ENCODE measurements at places on chromosomes 2 and 18.

DNA sequence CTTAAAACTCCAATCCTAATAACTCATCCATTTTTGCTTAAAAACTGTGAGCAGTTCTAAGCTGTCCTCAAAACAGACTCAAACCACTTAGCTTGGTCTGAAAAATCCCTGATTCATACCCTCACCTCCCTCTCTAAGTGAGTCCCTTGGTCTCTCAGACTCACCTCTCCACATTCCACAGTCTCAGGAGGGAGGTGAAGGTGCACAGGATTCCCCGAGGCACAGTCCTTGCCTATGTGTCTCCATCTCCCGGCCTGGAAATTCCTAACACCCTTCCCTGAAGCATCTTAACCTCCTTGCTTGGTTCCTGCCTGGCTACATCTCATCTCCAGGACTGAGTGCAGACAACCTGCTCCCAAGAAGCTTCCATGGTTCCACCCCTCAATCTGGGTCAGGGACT is 45.0 kb downstream of the CYRIA start:
- no peak for DNase-seq

DNA sequence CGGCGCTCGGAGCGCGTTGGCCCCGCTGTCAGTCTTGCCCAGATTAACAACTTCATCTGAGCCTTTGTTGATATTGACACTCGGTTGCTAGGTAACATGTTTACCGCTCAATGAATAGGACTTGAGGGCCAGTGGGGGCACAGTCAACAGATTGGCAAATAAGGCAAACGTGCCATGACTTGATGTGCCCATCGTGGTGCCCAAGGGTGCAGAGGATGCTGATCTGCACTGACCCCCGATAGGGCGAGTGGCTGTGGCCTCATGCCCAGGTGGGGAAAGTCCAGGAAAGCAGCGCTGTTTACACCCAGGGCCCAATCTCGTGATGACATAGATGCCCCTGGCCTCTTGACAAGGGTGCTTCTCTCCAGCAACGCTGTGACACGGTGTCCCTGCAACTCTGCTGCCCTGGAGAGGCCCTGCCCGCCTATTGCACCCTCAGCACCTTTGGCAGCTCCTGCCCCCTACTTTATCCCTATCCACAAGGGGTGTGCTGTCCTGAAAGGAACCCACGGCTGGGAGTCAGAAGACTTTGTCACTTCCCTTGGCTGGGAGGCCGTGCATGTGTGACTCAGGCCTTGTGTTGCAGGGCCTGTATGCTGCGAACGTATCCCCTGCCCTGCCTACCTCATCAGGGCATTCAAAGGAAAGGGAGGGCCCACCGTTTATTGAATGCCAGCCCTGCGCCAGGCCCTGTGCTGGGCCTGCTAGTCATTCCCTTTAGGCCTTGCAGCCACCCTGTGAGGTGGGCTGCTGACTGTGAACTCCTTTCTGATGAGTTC is 158.0 kb downstream of the INHBB start:
- DNase-seq, result no peak

- no peak for DNase-seq
Measured at GRCh38 chr2:236177967-236178889, 10.0 kb upstream of the GBX2 start.

- DNase-seq, result no peak
Measured at GRCh38 chr2:221606424-221606823, 34.3 kb upstream of the EPHA4 start.

GRCh38 chr2:29892585-29893259 is 28.7 kb downstream of the ALK start:
- no peak for DNase-seq

DNA sequence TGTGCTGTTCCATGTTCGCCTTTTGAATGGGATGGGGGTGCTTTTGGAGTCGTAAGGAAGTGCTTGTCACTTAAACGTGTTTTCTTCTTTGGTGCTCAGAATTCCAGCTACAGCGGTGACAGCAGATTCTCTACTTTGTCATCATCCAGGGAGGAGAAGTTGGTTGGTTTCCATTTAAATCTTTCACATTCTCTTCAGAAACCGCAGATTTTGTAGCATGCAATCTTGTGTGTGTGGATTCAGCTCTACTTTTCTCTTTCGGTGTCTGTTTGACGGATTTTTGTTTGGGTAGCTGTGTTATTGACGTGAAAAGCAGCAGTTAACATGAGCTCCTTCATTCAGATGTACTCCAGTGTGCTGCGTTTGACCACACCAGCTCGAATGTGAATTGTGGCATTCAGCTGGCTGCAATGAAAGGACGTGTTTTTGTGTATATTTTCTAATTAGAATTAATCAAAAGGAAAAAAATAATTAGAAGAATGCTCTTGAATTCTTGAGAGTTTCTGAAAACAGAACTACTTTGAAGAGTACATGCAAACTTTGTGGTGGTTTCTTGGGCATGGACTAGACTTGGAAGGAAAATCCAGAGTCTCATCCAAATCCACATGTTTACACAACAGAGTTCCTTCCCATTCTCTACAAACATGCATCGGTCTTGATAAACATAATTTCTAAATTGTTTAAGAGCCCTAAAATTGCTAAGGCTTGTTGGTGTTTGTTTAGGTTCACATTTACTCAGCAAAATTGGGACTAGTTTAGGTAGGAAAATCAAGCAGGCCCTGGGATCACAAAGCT is 68.7 kb upstream of the RBM44 start:
- DNase-seq, result no peak

DNA sequence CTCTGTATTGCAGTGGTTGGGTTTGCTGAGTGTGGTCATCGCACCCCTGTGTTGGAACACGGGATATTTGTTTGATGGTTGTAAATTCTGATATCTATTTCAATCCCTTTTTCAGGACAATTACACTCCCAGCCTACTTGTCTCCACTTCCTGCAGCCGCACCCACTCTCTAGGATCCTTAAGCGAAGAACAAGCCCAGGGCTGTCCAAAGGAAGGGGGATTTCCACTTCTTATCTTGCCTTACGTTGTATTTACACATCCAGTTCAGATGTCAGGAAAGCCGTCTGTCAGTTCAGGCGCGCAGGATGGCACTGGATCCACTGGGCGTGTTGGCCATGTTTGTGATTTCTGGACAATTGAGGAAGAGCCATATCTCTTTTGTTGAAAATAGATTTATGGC is 834.5 kb upstream of the SALL3 start:
- no peak for DNase-seq

GRCh38 chr2:142075826-142076225 is 55.0 kb downstream of the LRP1B start:
- DNase-seq, result no peak

DNA sequence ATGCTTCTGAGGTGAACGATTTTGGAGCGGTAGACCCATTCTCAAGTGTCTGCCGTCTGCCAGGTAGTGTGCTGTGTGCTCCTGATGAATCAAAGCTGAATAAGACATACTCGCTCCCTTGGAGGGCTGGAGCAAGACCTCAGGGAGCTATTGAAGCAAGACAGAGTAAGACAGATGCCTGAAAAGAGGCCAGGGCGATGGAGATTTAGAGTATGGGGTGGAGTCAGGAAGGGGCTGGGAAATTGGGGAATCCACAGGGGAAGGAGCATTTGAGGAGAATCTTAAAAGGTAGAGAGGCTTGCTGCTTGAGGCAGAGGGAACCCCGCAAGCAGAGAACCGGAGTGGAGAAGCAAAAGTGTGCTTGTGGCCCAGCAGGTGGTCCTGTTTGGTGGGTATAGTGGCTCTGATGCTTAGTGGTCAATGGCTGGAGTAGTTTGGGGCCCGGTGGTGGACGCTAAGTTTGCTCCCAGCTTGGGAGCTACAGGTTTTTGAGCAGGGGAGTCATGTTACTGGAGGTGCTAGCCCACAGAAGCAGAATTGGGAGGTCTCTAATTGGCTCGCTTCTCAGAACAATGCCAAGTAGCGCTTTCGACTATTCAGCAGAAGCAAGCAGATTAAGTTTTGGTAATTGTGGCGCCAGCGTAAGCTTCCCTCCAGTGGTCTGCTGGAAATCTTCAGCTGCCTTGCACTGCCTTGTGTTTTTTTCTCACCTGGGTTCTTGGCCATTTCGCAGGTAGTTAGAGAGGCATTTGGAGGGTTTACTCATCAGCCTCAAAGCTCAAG is 2.0 kb downstream of the CNNM4 start:
- no peak for DNase-seq

DNA sequence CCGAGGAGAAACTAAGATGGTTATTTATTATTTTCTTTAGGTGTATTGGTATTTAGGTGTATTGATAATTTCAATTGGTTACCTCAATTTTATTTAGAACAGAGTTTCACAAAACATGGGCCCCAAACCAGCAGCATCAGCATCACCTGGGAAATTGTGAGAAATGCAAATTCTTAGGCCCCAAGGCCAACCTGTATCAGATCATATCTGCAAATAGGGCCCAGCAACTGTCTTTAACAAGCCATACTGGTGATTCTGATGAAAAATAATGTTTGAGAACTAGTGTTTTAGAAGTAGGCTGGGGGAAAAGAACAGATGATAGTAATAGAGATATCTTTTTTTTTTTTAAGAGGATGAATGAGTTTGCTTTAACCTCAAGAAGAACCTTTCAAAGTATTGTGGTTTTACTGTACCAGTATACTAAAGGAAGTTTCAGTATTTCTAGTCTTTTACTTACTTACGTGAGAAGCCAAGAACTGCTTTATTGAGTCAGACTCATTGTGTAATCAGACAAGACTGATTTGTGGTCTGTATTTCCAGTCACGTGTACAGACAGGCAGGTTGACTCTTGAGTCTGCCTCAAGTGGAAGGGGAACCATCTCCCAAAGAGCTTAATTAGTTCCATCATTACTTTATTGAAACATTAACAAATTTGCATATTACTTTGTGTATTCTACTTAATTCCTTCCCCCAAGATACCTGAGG is 60.4 kb upstream of the GAREM1 start:
- DNase-seq, result no peak

DNA sequence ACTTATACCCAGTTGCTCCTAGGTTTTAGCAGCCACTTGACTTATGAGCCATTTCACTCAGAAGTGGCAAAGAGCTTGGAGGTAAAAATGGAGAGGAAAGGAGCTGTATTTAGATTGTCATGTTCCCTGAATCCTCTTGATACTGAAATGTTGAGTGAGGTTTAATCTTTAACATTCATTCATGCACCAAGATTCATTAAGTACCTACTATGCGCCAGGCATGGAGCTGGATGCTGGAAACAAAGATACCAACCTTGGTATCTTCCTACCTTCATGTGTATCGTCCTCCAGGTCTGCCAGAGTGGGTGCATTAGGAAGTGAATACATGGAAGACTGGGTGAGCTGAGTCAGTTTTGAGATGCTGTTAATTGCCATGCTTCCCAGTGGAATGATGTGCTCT is 23.7 kb downstream of the TPGS2 start:
- no peak for DNase-seq

DNA sequence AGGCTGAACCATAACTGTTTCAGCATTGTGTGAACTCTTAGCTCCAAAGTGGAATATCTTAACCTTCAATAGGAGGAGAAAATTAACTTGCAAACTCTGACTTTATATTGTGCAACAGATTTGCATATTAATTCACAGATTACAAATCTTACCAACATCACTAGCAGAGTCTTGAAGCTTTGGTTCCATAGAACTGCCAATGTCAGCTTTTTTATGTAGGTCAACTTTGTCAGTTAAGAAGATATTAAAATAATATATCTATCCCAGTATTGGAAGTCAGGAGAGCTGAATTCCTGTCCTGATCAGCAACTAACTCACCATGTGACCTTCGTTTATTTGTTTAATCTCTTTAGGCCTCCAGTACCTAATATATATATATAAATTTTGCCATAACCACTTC is 121.8 kb downstream of the EPHA4 start:
- no peak for DNase-seq

GRCh38 chr2:161004379-161004778 is 155.8 kb upstream of the TANK start:
- no peak for DNase-seq

All from effector CD8-positive, alpha-beta T cell (primary cell).